Amniotic epithelial cell (primary cell): ENCODE measurements at places on chromosomes 3 and 15.

DNA sequence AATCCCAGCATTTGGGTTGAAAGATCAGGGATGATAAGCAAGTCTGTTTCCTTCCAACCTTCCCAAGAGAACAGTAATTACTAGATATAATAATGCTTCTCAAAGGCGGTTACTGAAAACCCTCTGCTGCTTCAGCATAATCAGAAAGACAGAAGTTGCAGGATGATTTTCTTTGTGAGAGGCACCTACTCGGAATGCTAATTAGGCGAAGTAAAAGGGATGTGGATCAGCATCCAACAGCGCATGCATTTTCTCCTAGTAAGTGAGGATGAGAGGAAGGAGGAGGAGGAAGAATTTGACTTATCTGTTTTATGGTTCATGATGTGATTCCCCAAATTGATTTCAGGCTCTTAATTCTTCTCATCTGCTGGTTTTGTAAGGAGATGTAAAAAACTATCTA lies 118.0 kb downstream of the CACNA2D3 start:
- no peak for DNase-seq

- no peak for DNase-seq
These were observed 148.0 kb downstream of the MEGF11 start for GRCh38 chr15:66105286-66106265.

- no peak for DNase-seq
These were observed 11.8 kb downstream of the NPTN start for GRCh38 chr15:73621286-73621826.

DNA sequence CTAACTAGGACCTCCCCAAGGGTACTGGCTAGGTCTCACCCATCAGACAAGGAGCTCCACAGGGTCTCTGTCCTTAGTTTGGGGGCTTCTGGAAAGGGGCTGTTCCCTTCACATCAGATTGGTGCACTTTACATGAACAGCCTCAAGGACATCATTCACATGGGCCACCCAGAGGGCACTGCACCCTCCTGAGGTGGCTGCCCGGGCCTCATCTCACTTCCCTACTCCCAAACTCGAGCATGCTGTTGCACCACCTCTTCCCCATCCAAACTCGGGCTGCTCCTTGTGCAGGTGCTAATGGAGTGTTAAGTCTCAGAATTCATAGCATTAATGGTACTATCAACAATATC lies 48.1 kb downstream of the RAB11A start:
- DNase-seq: no peak

- DNase-seq: no peak
These were observed 10.8 kb downstream of the GLYCTK start for GRCh38 chr3:52298149-52299098.

DNA sequence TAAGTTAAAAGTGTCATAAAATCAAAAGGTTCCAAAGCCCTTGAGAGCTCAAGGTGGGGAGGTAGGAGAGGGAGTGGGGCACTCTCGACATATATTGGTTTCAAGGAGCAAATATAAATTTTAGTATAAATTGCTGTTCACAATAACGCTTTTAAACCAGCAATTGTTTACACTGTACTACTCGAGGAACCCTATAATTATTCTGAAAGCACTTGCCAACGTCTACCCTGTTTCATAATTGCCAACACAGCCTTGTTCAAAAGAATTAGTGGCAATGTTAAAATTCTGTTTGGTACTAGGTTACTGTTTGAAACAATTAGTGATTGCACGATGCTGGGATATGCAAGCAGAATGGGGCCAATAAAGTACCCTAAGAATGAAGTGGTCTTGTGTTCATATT lies 76.3 kb upstream of the ICE2 start:
- DNase-seq: no peak
